ENCODE measurements at places on chromosomes 1 and 21.

- DNase-seq = no peak
These were observed 4.5 kb downstream of the ATXN7L2 start for GRCh38 chr1:109488201-109488600.

- DNase-seq = no peak
These were observed 61.1 kb downstream of the OPTC start for GRCh38 chr1:203555076-203555475.

DNA sequence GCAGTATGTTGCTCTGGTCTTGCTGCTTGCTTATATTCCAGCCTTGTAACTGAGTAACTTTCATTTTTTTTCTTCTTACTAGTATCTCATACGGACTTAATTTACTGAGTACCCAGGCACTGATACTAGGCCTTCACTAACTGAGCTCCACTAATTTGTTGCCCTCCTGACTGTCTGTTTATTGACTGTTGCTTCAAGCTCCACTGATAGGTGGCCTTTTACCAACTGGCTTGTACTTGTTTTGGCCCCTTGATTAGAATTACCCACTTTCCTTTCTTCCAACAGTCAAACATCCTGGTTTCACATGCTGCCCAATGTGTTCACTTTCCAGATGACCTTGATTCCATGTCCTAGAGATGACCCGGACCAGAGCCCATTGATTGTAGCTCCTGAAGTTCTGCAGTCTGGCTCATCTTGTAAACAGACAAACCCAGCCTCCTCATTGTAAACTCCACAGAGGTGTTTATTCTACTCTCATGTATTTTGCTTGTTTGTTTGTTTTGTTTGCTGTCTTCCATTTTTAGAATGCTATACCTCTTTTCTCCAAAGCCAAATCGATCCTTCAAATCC, 27.7 kb downstream of the RGS1 start:
- no peak for DNase-seq

- no peak for DNase-seq
These were observed 16.6 kb downstream of the ANGPTL3 start for GRCh38 chr1:62613890-62614289.

DNA sequence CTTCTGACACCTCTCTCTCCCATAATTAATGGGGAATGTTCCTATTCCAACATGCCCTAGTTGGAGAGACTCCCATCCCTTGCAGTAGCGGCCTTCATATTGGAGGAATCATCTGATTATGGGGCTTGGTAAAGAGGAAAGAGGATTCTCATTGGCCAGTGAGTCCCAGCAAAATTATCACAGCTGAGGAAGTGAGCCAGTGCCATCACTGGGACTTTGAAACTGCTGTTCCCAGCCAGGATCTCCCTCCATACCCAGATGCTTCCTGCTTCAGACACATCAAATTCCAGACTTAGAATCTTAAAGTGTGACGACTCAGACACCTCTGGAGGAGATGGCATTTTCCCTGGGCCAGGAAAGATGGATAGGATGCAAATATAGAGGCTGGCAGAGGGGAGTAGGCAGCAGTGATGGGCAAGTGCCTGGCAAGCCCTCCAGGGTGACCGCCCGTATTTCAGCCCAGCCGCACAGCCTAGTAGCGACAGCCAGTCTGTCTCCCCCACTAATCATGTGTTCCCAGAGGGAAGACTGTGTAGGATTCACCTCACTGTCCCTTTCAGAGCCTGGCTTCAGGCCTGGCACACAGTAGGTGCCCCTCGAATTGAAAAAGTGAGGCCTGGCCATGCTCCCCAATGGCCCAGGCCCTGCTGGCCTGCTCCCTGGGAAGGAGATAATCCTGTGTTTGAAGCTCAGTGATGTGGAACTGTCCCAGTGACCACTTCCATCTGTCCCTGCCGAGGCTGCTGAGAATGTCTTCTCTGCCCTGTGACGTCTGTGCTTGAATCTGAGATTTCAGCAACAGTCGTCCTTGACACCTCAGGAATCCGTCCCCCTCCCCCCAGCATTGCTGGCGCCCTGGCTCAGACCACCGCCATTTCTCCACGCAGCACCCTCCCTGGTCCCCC, 41.2 kb upstream of the MAGOH start:
- DNase-seq = no peak

DNA sequence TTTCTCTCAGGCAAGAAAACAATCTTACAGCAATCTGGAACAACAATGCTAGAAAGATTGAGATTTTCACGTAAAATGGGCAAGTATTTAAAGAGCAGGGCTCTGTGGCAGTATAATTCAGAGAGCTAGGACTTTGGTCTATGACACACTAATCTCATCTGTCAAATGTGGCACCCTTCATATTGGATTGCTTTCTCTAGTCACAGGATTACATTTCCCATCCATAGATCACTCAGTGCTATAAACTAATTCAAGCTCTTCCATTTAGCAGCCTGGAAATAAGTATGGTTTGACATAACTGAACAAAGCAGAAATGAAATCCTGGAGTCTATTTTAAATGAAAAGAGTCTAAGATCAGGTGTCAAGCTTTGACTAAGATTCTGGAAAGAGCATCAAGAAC, 263.1 kb upstream of the TMPRSS15 start:
- DNase-seq = no peak

DNA sequence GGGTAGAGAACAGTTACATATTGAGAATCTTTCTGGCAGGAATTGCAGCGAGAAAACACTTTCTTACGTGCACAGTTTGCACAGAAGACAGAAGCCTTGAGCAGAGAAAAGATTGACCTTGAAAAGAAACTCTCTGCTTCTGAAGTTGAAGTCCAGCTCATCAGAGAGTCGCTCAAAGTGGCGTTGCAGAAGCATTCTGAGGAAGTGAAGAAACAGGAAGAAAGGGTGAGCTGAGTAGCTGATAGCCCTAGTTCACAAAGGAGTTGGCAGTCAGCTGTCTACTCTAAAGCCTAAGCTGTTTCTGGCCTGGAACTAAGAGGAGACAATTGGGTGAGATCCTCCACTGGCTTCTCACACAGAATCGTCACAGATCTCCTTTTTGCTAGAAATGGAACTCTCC, 20.3 kb upstream of the SH3BGRL3 start:
- DNase-seq = no peak

DNA sequence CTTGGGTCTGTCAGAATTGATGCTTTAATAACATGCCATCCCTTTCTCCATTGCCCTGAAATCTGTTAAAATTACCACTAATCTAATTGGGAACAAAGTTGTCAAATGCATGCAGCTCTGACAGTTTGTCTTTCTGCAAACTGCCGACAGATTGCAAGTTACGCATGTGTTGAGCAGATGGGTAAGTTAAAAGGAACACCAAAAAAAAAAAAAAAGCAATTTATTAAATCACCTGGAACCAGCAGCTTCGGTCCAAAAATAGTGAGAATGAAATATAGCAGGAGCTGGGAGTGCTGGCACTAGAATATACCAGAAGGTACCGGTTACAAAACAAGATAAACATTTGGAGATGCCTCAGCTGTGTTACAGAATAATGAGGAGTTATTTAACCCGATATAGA, 149.6 kb upstream of the C1orf87 start:
- DNase-seq = no peak

DNA sequence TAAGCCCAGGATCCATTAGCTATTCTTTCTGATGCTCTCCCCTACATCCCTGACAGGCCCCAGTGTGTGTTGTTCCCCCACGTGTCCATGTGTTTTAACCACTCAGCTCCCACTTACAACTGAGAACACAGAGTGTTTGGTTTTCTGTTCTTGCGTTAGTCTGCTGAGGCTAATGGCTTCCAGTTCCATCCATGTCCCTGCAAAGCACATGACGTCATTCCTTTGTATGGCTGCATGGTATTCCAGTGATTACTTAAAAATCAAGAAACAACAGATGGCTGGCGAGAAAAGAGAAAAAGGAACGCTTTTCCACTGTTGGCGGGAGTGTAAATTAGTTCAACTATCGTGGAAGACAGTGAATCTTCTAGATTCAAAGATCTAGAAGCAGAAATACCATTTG, 556.0 kb downstream of the PTPRC start:
- DNase-seq = no peak

- DNase-seq = peak; percentile 89
These were observed 11.0 kb upstream of the TNFRSF8 start for GRCh38 chr1:12052008-12052573.

GRCh38 chr1:170407138-170407537, 124.8 kb upstream of the GORAB start:
- DNase-seq = no peak

DNA sequence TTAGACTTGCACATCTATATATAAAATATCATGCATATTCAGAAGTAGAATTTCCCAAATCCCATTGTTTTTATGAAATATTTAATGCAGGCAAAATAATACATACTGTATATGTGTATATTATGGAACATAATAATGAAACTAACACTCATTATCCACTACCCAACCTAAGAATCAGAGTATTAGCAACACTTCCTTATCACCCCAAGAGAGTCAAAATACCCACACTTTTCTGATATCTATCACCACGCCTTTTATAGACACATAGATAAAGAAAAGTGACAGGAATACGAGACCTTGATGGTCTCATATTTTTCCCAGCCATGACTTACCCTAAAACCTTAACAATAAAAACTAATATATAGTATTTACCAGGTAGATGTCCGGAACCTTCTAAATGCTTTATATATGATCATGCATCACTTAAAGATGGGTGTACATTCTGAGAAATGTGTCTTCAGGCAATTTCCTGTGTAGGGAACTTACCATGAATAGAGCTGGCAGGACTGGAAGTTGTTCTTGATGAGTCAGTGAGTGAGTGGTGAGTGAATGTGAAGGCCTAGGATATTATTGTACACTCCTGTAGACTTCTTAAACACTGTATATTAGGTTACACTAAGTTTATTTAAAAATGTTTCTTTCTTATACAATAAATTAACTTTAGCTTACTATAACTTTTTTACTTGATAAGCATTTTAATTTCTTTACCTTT, 45.5 kb downstream of the TNFSF4 start:
- no peak for DNase-seq

DNA sequence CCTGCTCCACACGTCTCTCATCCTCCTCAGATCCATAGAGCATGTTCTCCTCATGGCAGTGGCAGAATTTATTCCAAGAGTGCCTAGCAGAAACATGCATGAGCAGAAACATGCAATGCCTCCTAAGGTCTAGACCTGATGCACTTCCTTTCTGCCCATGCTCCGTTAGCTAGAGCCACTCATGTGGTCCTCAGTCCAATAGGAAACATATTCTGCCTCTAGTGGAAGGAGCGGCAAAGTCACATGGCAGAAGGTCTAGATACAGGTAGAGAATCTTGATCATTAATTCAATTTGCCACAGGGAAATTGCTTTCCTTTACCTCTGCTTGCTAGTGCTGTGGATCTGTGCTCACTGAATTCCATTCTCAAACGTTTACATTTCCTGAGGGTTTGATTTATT, 130.4 kb downstream of the KIF26B start:
- DNase-seq = no peak

DNA sequence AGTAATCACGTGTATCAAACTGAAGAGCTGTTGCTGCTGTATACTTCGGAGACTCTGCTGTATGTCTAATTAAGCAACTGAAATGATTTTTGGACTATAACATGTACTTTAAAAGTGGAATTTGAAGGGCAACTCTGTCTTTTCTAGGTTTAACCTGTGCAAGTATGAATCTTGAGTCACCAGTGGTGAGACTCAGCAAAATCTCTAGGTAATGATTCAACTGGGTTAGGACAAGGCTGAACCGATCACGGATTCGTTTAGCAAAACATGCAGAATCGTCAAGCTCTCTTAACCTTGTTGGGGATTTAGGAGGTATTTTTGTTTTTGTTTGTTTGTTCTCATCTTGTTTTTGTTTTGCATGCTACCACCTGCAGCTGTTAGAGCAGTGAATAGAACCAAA, 149.6 kb downstream of the CYYR1 start:
- no peak for DNase-seq

DNA sequence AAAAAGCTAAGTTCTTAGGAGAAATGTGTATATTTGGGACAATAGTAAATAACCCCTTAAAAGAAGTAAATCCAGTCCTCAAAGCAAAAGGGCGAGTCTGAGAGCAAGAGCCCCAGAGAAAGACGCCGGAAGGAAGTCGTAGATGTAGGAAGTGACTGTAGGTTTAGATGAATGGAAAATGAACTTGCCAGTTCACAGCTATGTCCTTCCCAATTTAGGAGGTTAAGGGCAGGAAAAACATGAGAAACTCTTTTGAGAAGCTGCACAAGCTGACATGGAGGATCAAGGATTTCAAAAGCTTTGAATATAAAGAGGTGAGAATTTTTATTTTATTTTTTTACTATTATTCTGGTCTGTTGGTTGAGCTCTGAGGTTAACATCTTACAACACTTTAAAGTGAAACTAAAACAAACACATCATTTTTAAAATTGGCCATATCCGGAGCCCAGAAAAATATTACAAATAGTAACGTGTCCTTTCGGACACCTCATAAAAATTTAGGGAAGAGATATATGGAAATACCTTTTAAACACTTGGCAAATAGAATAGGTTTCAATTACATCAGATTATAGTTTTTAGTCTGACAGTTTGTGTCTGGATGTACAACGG, 1178.6 kb downstream of the MRPL39 start:
- no peak for DNase-seq

DNA sequence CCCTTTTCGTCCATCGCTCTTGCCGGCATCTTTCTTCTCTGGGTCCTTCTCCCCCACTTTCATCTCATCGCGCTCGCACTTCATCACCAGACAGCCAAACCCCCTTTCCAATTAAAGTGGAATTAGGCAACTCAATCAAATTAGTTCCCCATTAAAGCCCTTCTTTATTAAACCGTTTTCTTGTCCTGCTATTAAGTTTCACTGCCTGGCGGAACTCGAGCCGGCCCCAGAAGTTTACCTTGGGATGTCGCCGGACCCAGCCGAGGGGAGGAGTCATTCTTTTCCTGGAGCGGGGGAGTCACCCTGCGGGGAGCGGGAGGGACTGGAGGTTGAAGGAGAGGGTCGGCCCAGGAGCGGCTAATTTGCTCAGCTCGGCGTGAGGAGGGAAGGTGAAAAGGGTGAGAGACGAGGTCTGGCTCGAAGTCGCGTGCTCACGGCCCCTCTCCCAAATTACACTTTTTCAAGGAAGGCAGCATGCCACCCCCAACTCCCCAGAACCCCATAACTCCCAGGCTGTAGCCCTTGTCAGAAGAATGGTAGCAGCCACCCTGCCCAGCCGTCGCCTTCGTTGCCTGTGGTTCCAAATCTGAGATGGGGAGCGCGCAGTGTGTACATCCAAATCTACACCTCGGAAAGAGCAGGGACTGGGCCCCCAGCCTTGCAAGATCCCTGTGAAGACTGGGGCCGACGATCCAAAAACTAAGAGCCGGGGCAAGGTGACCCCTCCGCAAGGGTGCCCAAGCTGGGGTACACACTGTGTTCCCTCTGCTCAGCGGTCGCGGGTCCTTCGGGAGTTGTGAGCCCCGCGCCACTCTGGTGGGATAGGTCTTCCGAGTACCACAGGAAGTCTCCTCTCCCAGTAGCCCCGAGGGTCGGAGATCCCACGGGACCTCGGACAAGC, 6.4 kb downstream of the DMRTA2 start:
- no peak for DNase-seq

- peak; percentile 9 for DNase-seq
These were observed 45.8 kb downstream of the MIGA1 start for GRCh38 chr1:77825131-77825709.

Data from GM06990 (cell line).